Caudate nucleus (tissue), 63 donors: ENCODE measurements at places on chromosomes 13 and 19.

DNA sequence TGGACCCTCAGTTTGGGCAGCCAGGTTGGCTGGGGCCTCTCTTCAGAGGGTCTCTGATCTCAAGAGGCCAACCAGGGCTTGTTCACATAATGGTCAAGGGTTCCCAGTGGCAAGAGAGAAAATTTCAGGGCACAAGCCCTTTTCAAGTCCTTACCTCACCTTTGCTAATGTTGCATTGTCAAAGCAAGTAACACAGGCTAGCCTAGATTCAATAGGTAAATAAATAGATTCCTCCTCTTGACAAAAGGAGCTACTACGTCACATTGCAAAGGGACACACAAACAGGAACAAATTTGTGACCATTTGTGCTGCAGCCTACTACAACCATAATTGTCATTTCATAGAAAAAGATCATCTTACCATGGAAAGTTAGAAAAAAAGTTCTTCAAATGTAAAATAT, 33.9 kb upstream of the FRY start:
- no peak for DNase-seq

DNA sequence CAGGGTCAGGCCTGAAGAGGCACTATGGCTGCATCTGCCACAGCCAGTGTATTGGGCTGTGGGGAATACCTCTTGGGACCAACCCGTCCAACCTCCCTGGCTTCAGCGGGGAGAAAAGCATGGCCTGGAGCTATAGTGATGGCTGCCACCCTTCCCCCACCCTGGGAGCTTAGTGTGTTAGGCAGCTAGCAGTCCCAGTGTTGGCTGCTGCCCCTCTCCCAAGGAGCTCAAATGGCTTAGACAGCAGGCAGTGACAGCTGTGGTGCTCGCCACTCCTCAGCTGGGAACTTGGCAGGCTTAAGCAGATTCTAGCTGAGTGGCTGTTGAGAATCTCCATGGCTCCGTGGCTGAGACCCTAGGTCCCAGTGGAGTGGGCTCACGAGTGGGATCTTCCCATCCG, 19.7 kb downstream of the ACOD1 start:
- no peak for DNase-seq

- DNase-seq: no peak
These were observed 1.4 kb upstream of the HSD17B14 start for GRCh38 chr19:48837687-48838086.

DNA sequence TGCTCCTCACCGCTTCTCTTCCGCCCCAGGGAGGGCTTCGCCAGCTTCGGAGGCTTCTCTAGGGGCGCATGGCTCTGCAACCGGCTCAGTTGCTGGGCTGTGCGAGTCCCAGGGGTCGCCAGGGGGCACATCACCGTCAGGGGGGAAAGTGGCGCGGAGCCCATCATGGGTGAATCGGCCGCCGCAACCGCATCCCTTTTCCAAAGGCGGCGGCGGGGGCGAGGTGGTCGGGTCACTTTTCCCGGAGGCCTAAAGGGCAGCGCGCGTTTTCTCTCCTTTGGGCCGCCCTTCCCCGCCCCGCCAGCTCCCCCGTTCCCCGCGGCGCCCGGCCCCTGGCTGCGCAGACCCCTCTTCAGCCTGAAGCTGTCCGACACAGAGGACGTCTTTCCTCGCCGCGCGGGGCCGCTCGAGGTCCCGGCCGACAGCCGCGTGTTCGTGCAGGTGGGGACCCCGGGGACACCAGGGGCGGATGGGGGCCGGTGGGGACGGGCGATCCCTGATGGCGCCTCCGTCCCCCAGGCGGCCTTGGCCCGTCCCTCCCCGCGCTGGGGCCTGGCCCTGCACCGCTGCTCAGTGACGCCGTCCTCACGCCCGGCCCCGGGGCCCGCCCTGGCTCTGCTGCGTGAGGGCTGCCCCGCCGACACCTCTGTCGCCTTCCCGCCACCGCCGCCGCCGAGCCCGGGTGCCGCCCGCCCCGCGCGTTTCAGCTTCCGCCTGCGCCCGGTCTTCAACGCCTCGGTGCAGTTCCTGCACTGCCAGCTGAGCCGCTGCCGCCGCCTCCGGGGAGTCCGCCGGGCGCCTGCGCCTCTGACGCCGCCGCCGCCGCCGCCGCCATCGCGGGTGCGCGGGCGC, 1.7 kb downstream of the TGFBR3L start:
- no peak for DNase-seq

- DNase-seq: no peak
These were observed 1.4 kb downstream of the CACNG6 start for GRCh38 chr19:53992815-53993214.

DNA sequence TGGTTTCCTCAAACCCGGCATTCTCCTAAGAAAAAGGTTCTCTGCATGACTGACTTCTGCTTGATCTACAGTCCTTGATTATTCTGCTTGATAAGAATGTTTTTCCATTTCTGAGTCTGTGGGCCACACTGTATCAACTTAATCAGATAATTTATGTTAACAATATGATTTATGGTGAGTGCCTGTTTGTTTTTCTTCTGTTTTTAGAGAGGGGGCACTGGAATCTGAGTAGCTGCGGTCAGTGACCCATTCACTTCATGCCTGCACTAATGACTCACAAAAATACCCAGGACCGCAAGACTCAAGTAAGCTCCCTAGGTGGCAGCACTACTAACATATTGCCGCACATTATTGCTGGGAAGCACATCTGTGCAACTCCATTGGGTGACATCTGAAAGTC, 542.3 kb upstream of the ATXN8OS start:
- no peak for DNase-seq
